Stimulated activated CD4-positive, alpha-beta T cell treated with anti-CD3 and anti-CD28 coated beads, Interleukin-4, amount 100 ng/mL, for 24 hours (primary cell): ENCODE measurements at places on chromosomes 6 and 20.

- DNase-seq = no peak
These were observed 28.8 kb upstream of the SYNJ2 start for GRCh38 chr6:157952861-157953351.

- DNase-seq = no peak
These were observed 674 bp downstream of the NRSN1 start for GRCh38 chr6:24126586-24127192.

DNA sequence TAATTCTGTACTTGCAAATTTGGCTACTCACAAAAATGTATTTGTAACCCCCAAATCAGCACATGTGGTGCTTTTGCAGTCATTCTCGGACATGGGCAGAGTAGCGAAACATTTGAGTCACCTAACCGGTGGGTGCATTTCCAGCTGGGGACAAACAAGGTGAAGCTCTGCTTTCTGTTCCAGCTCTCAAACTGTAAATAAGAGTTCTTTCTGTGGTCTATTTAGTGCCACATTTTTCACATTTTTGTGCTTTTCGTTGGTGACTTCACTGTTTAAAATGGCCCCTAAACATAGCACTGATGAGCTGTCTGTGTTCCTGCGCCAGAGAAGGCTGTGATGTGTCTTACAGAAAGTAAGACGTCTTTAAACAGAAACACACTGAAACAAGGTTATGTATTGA lies 244.5 kb downstream of the CDC5L start:
- no peak for DNase-seq

DNA sequence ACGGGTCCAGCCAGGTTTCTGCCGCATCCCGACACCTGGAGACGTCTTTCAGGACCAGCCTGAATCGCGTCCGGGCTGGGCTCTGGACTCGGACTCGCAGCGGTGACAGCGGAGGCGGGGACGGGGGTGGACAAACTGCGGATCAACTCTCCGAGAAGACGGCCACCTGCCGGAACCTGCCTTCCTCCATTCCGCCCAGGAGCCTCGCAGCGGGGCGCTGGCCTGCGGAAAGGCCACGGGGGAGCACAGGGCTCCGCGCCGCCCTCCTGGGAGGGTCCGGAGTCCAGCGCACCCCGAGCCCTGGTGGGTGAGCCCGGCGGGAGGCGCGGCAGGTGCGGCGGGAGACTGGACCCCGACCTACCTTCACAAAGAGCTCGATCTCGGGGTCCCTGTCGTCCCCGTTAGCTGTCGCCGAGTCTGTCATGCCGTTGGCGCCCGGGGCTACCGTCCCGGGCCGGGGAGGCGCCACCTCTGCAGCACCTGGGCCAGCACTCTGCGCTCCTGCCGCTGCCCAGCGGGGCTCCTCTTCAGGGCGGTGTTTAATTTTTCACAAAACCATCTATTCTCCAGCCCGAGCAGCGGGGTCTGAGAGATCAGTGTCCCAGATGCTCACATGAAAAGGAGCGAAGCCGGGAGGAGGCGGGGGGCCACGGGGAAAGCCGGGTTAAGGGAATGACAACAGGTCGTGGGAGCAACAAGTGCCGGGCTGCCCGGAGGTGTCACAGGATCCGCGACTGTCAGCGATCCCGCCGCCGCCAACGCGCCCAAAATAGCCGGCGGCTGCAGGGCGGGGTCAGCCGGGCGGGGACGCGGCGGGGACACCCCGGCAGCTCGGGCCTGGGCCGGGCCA lies at the start of gene CLIC5:
CLIC5 (minus strand) TSS at position 742 of the 850 bp plus-strand sequence; CDS start at position 424, 318 bp downstream.
- peak; percentile 23 for DNase-seq

DNA sequence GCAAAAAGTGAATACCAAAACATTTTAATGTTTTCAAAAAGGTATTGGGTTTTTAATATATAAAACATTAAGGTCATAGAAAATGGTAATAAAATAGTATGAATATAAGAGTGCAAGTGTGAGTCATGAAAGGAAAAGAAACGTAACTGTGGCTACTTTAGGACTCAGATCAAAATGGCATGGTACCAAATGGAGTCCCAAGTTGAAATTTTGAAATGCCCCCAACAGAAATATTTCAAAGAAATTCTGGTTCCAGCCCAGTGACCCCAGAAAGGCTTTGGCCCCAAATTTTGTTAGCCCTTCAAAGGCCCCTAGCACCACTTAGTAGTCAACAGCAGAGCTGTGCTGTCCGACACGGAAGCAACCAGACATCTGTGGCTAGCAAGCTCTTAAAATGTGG lies 6.0 kb downstream of the COL12A1 start:
- DNase-seq = no peak

- no peak for DNase-seq
These were observed 111.2 kb upstream of the PTPN1 start for GRCh38 chr20:50398821-50399554.

- no peak for DNase-seq
These were observed 78.4 kb downstream of the HDGFL1 start for GRCh38 chr6:22647719-22648118.

DNA sequence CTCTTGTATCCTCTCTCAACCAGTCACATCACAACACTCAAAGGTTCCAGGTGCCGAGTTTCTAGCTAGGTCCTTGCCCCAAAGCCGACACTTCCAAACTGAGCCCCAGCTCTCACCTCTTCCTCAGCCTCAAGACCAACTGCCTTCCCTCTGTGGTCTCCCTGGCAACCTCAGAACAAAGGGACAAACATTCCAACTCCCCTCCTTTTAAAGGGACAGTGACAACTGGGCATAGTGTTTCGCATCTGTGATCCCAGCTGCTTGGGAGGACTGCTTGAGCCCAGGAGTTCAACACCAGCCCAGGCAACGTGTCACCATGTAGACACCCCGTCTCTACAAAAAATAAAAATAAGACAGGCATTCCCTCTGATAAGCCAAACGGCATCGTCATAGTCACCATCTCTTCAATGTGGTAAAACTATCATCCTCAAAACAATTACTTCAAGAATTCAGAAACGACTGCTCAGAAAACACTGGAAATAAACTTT lies 11.3 kb downstream of the DIDO1 start:
- no peak for DNase-seq

GRCh38 chr6:71038711-71039344 lies 82.0 kb upstream of the B3GAT2 start:
- DNase-seq = no peak

DNA sequence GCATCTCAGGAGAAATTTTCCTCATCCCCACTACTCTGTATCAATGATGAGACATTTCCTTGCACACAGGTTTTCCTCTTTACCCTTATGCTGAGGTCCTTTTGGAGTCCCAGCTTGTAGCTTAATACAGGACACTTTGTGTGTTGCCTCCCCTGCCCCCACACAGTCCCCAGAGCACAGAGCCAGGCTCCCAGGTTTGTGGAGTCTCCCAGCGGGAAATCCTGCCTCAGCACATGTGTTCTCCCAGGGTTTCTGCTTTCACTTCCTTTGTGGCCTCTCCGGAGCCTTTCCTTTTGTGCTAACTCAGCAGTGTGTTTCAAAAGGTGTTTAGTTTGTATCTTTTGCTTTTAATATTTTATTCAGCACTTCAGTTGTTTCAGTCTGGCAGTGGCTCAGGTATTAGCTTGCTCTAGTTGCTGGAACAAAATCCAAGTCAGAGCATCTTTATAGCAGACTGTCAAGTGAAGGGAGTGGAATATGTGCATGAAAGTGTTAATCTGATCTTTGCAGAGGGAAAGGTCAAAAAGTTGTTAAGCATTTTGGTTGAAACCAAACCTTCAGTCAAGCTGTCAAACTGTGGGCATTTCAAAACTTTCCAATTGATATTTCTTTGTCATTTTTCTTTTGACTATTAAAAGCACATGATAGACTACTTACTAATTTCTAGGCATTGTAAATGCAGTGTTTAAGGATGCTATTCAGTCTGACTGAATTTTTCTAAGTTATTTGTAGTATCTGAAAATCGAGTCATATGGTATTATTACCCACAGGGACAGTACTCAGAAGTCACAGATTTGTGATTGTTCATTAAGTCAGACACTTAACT lies 8.6 kb downstream of the SNX9 start:
- DNase-seq = no peak

DNA sequence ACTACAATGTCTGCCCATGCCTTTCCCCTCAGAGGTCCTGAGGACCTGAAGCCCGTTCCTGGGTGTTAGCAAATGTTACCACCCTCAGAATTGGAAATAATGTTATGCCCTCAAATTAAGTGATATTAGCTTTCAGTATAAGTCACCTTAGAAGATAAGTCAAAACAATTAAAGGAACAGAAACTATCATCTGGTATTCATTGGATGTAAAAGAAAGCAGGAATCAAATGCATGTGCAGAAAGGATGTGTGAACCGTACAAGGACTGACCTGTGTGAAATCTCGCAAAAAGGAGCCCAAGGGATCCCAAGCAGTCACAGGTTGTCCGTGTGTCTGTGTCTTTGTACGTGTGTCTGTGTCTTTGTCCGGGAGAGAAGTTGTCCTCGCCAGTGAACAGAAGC lies 51.6 kb upstream of the TAB2 start:
- no peak for DNase-seq

DNA sequence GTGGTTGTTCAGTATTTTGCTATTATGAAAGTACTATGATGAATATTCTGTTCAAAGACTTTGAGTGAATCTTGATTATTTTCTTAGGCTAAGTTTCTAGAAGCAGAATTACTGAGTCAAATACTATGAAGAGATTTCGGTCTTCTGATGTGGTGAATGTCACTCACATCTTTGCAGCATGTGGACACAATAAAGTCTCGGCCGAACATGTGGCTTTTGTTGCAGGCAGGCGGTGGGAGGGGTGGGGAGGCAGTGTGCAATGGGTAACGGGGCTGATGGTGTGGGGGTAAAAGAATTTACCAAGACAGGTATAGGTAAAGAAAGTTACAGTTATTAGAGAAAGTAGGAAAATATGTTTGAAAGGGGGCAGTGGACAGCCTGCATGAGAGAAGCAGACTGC lies 156.4 kb upstream of the DTNBP1 start:
- DNase-seq = no peak

DNA sequence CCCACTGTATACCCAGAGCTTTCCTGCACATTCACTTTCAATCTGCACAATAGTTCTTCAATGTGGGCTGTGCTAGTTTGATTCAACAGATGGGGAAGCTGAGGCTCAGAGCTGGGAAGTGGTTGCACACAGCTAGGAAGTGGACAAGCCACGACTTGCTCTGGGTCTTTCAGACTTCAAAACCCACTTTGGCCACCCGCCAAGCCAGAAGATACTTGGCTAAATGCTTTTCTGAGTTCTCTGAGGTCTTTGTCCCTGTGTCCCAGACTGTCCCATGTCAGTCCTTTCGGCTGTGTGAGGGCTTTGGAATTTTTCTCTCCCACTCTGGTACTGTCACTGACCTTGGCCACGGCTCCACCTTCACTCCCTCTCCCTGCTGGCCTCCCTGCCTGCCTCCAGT lies 10.6 kb downstream of the PDYN start:
- DNase-seq = no peak

- no peak for DNase-seq
These were observed 14.1 kb downstream of the GSTA5 start for GRCh38 chr6:52826513-52826912.

DNA sequence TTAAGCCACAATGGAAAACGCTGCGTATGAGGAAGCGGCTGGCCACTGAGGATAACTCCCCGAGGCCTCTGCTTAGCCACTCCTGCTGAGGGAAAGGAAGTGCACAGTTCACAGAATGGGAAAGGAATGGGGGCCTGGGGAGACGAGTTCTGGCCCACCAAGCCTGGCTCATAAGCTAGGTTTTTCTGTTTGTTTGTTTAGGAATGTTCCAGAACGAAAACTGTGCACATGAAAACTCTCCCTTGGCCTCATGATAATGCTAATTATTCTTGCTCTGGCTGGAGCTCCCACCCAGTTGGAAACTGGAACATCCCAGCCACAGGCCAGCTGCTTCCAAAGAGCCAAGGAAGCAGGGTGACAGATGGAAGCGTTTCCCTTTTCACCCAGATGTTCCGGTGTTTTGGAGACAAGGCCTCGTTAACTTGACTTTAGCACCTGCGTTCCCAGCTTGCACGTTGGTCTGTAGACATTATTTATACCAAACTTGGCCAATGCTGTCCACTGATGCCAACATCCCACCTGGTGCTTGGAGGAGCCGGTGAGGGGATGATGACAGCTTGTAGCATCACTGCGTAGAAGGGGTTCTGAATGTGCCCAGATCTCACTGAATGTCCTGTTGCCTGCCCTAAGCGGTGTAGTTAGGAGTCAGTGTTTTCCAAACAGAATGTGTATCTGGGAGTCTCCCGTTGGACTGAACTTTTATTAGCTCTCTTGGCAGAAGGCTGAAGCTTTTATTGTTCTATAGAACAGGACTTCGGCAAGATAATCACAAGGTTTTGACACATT lies 34.5 kb downstream of the APCDD1L start:
- no peak for DNase-seq

- no peak for DNase-seq
These were observed 199.8 kb downstream of the SMOC2 start for GRCh38 chr6:168640768-168641167.
